Transverse colon (tissue), 4 donors: ENCODE measurements at places on chromosomes 13 and 19.

DNA sequence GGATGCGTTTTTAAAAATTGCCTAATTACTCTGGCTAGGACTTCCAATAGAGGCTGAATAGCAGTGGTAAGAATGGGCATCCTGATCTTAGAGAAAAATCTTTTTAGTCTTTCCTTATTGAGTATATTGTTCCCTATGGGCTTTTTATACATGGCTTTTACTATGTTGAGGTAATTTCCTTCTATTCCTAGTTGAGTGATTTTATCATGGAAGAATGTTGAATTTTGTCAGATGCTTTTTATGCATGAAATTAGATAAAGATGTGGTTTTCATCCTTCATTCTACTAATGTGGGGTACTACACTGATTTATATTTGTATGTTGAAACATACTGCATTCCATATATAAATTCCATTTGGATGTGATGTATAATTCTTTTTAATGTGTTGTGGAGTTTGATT, 2673.8 kb downstream of the PCDH9 start:
- no peak for DNase-seq

GRCh38 chr13:98505217-98505616, 71.7 kb downstream of the STK24 start:
- DNase-seq, result no peak

DNA sequence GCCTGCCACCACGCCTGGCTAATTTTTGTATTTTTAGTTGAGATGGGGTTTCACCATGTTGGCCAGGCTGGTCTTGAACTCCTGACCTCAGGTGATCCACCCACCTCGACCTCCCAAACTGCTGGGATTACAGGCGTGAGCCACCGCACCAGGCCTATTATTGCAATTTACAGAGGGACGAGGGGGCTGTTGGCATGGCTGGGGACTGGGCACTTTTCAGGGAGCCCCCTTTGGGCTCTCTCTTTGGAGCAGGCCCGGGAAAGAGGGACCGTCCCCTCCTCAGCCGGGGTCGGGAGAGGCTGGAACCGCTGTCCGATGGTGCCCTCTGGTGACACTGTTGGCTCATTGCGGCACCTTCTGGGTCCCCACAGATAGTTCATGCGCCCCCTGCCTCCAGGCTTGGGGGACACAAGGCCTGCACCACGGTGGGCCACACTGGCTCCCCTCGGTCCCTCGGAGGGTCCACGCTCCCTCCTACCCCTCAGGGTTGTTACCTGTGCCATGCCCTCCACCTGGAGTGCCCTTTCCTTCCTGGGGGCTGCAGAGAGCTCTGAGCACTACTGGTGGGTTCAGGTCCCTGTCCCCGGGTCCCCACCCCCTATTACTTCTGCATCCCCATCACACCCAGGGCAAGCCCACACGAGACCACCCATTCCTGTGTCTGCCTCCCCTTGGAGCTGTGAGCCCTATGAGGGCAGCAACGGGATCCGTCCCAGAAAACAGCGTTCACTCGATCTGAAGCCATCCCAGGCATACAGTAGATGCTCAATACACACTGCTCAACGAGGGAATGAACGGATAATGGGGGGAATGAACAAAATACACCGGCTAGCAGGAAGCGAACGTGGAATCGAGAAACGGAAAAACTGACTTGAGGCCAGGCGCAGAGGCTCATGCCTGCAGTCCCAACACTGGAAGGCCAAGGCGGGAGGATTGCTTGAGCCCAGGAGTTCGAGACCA, 12.5 kb downstream of the FEM1A start:
- DNase-seq, result peak; percentile 49

DNA sequence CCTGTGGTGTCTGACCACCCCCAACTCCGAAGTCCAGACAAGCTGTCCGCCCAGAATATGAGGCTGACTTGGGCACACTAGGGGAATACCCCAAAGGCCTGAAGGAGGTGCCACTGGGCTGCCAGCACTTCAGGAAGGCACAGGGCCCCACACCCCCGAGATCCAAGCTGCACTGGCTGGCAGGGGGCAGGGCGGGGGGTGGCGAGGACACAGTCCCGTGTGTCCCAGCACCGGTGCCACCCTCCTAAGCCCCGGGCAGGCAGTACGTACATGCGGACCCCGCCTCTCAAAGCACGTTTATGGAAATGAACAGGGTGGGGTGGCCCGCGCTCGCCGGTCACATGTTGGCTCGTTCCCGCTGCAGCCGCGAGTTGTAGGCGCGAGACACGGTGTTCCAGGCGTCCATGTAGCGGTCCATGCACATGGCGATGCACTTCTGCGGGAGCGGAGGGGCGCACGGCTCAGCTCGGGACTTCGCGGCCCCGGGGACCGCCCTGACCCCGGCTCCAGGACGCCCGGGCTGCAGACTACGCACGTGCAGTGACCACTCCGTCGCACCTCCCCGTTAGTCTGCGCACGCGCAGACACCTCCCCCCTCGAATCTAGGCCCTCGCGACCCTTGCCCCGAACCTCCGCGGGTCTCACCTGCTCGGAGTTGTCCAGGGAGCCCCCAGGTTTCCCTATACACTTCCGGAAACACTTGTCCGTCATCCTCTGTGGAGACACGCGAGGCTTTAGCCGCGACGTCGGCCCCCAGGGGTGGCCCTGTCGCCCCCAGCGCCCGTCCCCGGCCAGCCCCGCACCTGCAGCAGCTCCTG, 566 bp downstream of the TIMM13 start:
- DNase-seq, result peak; percentile 53

DNA sequence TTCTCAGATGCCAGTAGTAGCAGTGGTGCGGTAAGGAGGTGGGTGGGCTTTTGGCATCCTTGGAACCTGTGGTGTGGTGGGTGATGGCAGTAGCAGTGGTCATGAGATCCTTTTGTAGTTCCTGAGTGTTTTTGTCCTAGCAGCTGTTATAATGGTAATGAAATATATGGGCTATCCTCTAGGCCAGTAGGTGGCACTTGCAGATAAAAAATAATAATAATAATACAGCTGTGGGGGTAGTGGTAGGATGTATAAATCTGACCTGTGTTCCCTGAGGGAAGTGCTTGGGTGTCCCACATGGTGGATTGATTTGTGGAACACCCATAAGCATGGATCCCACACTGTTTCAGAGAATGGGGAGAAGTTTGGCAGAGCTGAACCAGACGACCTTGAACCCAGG, 334.0 kb downstream of the SLITRK5 start:
- DNase-seq, result no peak

GRCh38 chr19:29640231-29640630, 25.0 kb upstream of the PLEKHF1 start:
- DNase-seq, result no peak

- no peak for DNase-seq
These were observed 8.5 kb downstream of the MICU2 start for GRCh38 chr13:21595546-21595822.

DNA sequence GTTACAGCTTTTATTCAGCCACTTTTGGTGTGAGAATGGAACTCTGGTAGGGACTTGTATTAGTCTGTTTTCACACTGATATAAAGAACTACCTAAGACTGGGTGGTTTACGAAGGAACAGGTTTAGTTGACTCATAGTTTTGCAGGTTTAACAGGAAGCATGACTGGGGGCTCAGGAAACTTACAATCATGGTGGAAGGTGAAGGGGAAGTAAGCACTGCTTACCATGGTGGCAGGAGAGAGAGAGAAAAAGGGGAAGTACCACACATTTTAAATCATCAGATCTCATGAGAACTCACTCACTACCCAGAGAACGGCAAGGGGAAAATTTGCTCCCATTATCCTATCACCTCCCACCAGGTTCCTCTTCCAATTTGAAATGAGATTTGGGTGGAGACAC, 942.2 kb downstream of the PCDH17 start:
- DNase-seq, result no peak

DNA sequence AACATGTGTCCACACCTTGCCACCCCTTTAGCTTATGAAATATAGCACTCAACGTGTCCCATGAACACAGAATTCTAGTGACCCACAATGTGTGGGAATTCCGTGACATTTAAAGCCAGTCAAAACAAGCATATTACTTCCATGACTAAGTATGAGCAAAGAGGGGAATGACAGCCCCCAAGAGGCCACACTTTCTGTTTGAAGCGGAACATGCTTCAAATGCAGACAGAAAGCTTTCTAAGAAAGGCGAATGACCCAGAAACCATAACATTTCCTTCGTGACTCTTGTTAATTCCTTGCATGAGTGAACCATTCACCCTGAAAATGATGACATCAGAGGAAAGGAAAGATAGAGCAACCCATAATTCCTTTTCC, 122.0 kb upstream of the FNDC3A start:
- DNase-seq, result no peak

DNA sequence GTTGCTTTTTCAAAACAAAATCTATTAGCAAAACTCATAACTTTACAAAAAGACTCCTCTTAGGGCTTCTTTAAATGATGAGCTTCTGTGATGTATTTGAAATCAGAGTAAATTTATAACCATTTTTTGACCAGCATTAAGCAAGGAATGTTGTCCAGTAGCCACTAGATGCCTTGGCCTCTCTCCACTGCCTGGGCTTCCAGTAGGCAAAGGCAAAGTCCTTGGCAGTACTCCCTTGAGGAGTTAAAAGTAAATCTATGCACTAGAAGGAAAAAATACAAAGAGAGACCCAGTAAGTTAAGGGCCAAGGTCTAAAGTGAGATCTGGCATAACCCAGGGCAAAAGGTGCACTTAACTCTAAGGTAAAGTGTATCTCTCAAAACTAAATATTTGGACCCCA, 9.5 kb downstream of the SERPINE3 start:
- no peak for DNase-seq

GRCh38 chr13:74561155-74561554, 427.0 kb upstream of the KLF12 start:
- DNase-seq, result no peak

- DNase-seq, result no peak
These were observed 14.5 kb upstream of the ZNF414 start for GRCh38 chr19:8528500-8528899.

DNA sequence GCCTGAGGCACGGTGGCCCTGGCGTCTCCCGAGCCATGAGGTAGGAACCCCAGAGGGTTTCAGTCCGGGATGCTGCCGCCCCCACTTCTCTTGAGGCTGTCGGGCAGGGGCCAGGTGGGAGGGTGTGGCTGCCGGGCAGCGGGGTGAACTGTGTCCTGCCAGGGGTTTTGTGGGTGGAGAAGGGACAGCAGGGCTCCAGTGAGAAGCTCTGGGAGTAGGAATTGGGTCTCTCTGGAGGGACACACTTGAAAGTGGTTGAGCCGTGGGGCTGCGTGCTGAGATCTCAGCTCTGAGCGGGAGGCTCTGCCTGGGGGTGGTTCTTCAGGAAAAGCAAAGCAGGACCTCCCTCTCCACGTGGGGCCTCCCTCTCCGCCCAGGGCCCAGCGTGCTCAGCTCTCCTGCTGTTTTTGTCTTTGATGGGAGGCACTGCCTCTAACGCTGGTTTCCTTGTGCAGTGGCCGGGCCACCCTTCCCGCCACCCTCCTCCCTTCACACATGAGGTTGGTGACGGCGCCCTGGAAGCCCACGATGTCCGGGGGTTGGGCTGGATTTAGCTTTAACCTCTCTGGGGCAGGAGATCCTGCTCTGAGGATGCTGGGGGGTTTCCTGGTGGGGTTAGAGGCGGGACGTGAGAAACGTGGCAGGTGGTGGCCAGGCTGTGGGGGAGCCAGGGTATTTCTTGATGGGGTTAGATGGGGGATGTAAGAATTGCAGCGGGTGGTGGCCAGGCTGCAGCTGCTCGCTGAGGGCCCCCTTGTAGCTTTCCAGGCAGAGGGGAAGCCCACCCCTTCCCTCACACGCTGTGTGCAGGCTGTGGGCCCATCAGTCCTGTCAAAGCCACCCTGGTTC, 15.3 kb upstream of the ZNF554 start:
- no peak for DNase-seq

DNA sequence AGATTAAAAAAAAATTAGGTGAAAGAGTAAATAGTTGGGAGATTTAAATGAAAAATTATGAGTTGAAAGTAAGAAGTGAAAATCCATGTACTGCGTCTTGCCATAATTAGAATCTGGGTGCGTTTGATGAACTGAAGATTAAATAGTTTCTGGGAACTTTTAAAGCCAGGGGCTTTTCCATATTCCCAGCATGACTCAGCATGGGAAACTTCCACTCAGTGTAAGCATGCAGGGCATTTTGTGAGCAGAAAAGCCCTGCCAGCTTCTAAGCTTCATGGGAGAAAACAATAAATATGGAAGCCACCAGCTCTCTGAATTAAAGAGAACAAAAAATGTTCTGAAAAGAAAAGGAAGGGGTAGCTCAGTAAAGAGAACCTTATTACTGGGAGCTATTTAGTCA, 62.0 kb upstream of the EDNRB start:
- no peak for DNase-seq

DNA sequence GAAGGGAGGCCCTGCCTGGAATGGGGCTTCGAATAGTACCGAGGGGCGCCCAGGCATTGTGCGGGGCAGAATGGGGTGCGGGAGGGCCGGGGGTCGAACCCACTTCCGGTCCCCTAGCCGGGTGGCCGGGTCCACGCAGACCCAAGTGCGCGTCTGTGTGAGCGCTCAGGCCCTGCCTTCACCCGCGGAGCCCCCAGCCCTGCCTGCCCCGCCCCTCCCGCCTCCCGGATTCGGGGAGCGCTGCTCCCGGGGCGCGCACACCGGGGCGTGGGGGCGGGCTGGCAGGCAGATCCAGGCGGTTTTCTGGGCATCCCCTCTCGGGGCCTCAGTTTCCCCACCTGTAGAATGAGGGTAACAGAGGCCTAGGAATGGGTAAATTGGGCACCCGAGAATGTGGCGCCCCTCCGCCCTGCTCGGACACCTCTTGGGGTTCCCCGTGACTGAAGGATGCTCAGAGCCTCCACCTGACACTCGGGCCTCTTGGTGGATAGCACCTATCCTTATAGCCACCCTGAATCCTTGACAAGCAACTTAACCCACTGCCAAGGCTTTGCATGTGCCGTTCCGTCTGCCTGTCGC, 682 bp downstream of the PIK3R2 start:
- peak; percentile 48 for DNase-seq

DNA sequence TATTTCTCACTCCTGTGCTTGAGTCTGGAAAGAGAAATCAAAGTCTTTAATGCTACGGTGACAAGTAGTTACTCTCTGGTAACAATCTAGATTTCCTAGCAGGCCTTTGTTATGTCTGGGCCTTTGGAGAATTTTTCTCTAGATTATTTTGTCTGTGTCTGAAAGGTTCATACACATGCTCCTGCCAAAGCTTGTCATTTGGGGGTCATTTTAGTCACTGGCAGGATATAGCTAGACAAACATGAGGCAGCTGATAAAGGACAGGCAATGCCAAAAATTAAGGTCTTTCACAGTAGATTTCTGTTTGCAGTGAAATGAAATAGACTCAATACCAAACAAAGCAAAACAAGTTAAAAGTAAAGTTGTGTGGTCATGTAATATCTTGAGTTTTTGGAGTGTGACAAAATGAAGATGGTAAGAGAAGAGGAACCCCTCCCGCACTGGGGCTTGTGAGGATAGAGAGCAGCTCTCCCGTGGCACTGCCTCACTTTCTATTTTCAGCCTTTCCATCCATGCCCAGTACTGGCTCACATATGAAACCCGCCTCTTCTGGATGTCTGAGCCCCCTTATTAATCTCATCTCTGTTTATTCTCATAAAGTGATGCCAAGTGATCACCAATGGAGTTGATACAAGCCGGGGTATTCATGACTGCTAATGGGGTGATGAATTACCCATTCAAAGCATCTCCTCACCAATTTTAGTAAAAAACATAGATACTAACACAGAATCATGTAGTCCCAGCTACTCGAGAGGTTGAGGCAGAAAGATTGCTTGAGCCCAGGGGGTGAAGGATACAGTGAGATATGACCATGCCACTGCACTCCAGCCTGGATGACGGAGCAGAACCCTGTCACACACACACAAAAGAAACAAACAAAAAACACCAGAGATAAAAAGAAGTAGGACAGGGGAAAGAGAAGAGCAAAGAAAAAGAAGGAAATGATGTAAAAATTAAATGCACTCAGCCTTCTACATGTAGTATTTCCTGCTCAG, 389.3 kb downstream of the FGF14 start:
- DNase-seq, result no peak

GRCh38 chr19:55257461-55258420, 1.1 kb downstream of the PPP6R1 start:
- DNase-seq, result no peak
